Thoracic aorta (tissue), 2 donors: ENCODE measurements at places on chromosomes 1 and 21.

GRCh38 chr1:94332952-94333351 lies 85.2 kb upstream of the ABCD3 start:
- no peaks in the 10 kb centered on the region for H3K36me3 ChIP-seq
- no peaks in the 10 kb centered on the region for H3K4me1 ChIP-seq
- H3K27ac ChIP-seq: no peak overlapping the region
- H3K4me3 ChIP-seq: no peak overlapping the region

DNA sequence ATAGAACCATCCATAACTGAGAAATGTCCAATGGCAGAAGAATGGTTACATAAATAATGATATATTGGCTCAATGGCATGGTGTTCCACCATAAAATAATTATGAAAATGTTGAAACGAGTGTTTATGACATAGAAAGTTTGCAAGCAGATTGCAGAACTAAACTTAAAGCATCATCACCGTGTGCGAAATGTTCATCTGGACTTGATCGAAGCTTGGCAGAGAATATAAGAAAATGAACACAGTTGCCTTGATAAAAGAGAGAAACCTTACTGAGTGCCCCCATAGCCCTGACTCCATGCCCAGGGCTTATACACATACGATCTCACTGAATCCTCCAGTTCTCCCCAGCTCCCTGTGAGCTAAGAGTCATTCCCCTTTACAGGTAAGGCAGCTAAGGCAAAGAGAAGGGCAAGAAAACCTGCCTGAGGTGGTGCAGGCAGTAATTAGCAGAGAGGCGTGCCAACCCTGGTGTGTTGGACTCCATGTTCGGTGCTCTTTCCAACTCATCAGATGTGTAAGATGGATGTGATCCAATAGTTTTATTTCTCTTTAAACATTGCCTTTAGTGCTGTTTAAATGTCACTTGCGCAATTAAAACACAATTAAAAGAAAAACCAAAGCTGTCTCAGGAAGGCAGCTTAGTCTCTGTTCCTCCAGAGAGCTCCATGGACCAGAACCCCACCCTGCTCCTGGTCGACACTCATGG lies 21.8 kb upstream of the SPOCD1 start:
- H3K27me3 ChIP-seq: no peaks in the 10 kb centered on the region
- H3K4me3 ChIP-seq: no peak overlapping the region
- H3K36me3 ChIP-seq: no peaks in the 10 kb centered on the region
- no peak overlapping the region for H3K27ac ChIP-seq
- H3K4me1 ChIP-seq: no peaks in the 10 kb centered on the region

GRCh38 chr1:37472281-37472680 lies 2.1 kb upstream of the ZC3H12A start:
- DNase-seq: no peak
- H3K27ac ChIP-seq: peak overlapping the region; percentile 98
- peaks cover 41% of the 10 kb centered on the region for H3K4me1 ChIP-seq
- H3K27me3 ChIP-seq: no peaks in the 10 kb centered on the region
- H3K36me3 ChIP-seq: no peaks in the 10 kb centered on the region
- peak overlapping the region; percentile 67 for H3K4me3 ChIP-seq

- DNase-seq: no peak
- no peak overlapping the region for H3K4me3 ChIP-seq
- H3K27me3 ChIP-seq: no peaks in the 10 kb centered on the region
- no peaks in the 10 kb centered on the region for H3K4me1 ChIP-seq
- no peaks in the 10 kb centered on the region for H3K36me3 ChIP-seq
Measured at GRCh38 chr1:69982992-69983391, 222.4 kb downstream of the LRRC40 start.

DNA sequence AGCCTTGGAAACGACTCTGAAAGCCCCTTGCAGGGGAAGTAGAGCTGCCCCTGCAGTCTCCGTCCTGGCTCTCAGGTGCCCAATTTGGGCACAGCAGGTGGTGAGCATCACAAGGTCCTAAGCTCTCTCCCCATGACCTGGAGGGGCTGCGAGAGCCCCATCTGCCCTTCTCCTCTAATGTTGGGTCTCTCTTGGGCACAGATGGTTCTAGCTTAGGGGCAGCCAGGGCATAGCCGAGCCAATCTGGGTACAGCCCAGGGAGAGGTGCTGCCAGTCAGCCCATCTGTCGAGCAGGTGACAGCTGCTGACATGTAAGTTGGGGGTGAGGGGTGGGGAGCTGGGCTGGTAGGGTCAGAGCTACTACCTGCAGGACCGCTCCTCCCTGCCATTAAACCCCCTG lies 50.7 kb downstream of the SYT2 start:
- no peaks in the 10 kb centered on the region for H3K27me3 ChIP-seq
- H3K4me1 ChIP-seq: no peaks in the 10 kb centered on the region
- no peaks in the 10 kb centered on the region for H3K36me3 ChIP-seq
- no peak overlapping the region for H3K27ac ChIP-seq
- no peak for DNase-seq

DNA sequence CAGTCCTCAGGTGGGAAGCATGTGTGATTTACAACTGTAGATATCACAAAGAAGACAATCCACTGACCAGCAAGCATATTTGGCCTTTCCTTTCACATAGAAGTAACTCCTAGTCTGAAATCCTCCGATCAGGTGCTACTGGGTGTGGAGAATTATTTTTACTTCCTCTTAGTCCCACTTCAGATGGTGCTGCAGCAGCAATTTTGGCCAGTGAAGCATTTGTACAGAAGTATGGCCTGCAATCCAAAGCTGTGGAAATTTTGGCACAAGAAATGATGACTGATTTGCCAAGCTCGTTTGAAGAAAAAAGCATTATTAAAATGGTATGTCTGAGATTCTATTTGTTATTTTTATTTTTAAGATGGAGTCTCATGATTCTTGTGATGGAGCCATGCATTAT lies 51.0 kb downstream of the SCP2 start:
- peaks cover 12% of the 10 kb centered on the region for H3K36me3 ChIP-seq
- H3K4me1 ChIP-seq: peaks cover 6% of the 10 kb centered on the region
- H3K4me3 ChIP-seq: no peak overlapping the region
- no peak overlapping the region for H3K27ac ChIP-seq
- DNase-seq: no peak

- peaks cover 33% of the 10 kb centered on the region for H3K36me3 ChIP-seq
- DNase-seq: no peak
- H3K27me3 ChIP-seq: no peaks in the 10 kb centered on the region
- peak overlapping the region; percentile 100 for H3K27ac ChIP-seq
- H3K4me3 ChIP-seq: peak overlapping the region; percentile 52
- H3K4me1 ChIP-seq: peaks cover 54% of the 10 kb centered on the region
Measured at GRCh38 chr1:44805311-44806024, 1.7 kb downstream of the DYNLT4 start.

GRCh38 chr1:22949822-22950331 lies 22.8 kb downstream of the LACTBL1 start:
- no peak for DNase-seq
- H3K4me1 ChIP-seq: peaks cover 7% of the 10 kb centered on the region
- no peaks in the 10 kb centered on the region for H3K27me3 ChIP-seq
- H3K4me3 ChIP-seq: no peak overlapping the region

DNA sequence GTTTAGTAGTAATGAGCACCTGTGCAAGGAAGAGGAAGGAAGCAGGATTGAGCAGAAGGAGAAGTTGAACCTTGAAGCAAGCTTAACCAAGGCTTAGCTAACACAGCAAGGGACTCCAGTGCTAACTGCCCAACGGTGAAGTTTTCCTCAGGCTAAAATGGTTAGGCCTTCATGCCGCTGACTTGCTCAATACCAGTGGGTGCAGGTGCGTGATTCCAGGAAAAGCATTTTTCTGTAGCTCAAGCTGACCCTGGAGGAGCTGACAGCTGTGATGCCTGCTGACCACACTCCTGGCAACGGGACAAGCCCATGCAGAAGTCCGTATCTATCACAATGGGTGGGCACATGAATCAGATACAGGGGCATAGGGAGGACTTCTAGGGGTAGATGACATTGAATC lies 76.5 kb upstream of the FGGY start:
- H3K4me1 ChIP-seq: peaks cover 4% of the 10 kb centered on the region
- no peaks in the 10 kb centered on the region for H3K36me3 ChIP-seq
- H3K27me3 ChIP-seq: no peaks in the 10 kb centered on the region
- H3K27ac ChIP-seq: no peak overlapping the region

DNA sequence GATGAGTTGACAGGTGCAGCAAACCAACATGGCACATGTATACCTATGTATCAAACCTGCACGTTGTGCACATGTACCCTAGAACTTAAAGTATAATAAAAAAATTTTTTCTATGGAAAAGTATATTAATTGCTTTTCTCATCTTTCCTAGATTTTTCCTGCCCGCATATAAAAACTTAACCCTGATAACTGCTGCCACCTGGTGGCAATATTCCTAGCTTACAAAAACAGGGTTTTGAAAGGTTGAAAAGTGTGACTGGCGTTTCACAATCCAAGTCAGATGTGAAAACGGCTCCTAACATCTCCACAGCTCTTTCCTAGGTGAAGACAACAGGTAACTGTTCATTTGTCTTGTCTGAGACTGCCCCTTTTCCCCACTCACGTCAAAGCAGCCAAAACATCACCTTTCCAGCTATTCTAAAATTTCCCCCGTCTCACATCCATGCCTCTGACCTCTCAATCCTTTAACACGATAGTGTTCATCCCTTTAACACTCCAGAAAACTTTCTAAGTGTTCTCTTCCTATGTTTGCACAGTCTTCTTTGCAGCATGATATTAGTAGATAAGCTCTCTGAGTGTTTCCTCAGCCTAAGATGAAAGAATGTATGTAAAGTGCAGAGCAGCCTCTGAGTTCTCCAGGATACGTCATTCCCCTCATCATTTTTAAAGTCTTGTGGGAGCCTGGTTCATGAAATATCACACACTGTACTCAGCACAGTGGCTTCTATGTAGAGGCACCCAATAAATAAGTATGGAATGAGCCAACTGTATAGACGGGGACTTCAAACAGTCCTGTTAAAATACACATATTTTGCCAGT lies 27.5 kb downstream of the OVGP1 start:
- no peaks in the 10 kb centered on the region for H3K36me3 ChIP-seq
- no peaks in the 10 kb centered on the region for H3K27me3 ChIP-seq
- no peak for DNase-seq

- peaks cover 52% of the 10 kb centered on the region for H3K4me1 ChIP-seq
- H3K4me3 ChIP-seq: peak overlapping the region; percentile 19
- DNase-seq: no peak
Measured at GRCh38 chr1:208238710-208239472, 5.3 kb downstream of the PLXNA2 start.

DNA sequence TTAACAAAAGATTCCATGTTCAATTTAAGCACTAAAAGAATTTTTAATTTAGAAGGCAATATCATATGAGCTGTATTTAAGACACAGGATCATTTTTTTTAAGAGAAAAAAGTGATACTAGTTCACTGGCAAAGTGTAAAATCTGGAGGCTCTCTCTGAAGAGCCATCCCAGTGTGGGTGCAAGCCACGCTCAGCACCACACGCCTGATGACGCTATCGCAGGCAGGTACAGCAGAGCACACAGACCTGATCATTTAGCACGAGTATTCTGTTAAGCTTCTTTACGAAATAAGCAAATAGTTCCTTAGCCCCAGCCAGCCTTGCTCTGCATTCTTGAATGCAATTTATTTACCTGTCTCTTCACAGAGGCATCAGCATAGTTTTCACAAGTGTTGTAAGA lies 198.6 kb downstream of the SIPA1L2 start:
- no peak for DNase-seq
- no peak overlapping the region for H3K27ac ChIP-seq
- no peaks in the 10 kb centered on the region for H3K4me1 ChIP-seq
- no peaks in the 10 kb centered on the region for H3K27me3 ChIP-seq

DNA sequence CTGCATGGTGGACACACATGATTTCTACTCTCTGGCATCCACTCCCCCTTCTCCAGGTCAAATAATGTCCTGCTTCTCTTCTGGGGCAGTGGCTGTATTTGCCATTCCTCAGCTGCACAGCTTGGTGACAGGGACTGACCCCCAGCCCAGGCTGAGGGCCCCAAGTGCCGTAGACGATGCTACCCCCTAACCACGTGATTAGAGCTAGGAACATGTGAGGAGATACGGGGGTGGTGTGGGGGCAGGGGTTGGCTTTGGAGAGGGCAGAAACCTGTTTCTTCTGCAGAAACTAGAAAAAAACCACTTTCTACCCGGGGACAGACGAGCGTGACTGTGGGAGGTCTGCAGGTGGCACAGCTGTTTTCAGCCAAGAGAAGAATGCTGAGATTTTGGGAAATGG lies 192.4 kb downstream of the SIPA1L2 start:
- H3K36me3 ChIP-seq: peaks cover 5% of the 10 kb centered on the region
- H3K4me1 ChIP-seq: no peaks in the 10 kb centered on the region
- DNase-seq: no peak
- no peaks in the 10 kb centered on the region for H3K27me3 ChIP-seq
- H3K27ac ChIP-seq: no peak overlapping the region

GRCh38 chr1:184188037-184188436 lies 136.5 kb downstream of the TSEN15 start:
- H3K4me1 ChIP-seq: peaks cover 8% of the 10 kb centered on the region
- H3K36me3 ChIP-seq: no peaks in the 10 kb centered on the region
- H3K27me3 ChIP-seq: no peaks in the 10 kb centered on the region
- H3K4me3 ChIP-seq: no peak overlapping the region
- DNase-seq: no peak

GRCh38 chr1:5891736-5892135 lies 100.5 kb downstream of the NPHP4 start:
- H3K27ac ChIP-seq: no peak overlapping the region
- no peaks in the 10 kb centered on the region for H3K27me3 ChIP-seq
- H3K36me3 ChIP-seq: peaks cover 6% of the 10 kb centered on the region
- no peak for DNase-seq
- no peak overlapping the region for H3K4me3 ChIP-seq

- H3K27me3 ChIP-seq: no peaks in the 10 kb centered on the region
- DNase-seq: no peak
Measured at GRCh38 chr1:209256766-209257350, 326.7 kb upstream of the CAMK1G start.

DNA sequence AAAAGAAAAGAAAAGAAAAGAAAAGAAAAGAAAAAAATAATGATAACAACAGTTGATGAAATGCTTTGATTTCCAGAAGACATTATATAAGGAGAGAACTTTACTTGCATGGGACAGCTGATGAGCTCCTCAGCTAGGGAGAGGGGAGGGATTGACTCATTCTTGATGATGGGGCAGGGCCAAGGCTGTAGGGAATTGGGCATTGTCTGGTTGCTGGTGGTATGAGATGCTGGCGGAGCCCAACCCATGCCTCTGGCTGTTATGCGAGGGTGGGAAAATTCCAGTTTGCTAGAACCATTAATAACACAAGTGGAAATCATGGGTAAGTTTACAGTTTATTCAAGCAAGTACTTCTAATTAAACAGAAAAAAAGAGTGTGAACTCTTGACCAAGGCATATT lies 36.0 kb upstream of the KIF26B start:
- H3K27ac ChIP-seq: no peak overlapping the region
- no peak overlapping the region for H3K4me3 ChIP-seq
- no peaks in the 10 kb centered on the region for H3K4me1 ChIP-seq
- H3K36me3 ChIP-seq: no peaks in the 10 kb centered on the region
- H3K27me3 ChIP-seq: no peaks in the 10 kb centered on the region
- no peak for DNase-seq

- no peak for DNase-seq
- H3K4me1 ChIP-seq: no peaks in the 10 kb centered on the region
- no peaks in the 10 kb centered on the region for H3K27me3 ChIP-seq
- H3K27ac ChIP-seq: no peak overlapping the region
Measured at GRCh38 chr1:157369808-157370521, 182.3 kb downstream of the FCRL5 start.
